ENCODE measurements at places on chromosomes 7 and 10.

DNA sequence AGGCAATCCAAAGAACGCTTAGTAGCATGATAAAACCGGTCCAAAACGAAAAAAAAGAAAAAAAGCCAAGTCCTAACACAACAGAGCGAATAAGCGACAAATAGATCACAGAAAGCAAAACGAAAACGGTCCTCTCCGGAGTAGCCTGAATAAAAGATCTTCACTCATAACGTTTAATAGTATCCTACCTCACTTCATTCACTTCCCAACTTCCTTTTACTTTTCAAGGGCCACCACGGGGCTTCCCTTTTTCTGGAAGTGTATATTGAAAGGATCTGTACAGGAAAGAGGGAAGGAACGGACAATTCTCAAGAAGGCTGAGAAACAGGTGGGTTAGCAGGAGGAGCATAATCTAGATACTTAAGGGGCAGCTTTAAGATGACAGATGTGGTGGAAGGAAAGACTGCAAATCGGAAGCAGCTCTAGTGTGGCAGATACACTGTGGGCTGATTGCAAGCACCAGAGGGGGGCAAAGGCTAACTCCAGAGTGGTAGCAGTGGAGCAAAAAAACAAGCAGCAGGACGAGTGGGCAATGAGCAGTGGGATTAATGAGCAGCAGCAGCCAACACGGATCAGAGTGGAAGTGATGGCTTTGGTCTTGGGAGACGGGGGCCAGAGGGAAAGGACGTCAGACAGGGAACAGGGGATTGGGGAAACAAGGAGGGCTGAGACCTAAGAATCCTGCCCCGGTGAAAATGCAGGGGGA is 866 bp downstream of the CNOT4 start:
- peak; percentile 49 for DNase-seq

DNA sequence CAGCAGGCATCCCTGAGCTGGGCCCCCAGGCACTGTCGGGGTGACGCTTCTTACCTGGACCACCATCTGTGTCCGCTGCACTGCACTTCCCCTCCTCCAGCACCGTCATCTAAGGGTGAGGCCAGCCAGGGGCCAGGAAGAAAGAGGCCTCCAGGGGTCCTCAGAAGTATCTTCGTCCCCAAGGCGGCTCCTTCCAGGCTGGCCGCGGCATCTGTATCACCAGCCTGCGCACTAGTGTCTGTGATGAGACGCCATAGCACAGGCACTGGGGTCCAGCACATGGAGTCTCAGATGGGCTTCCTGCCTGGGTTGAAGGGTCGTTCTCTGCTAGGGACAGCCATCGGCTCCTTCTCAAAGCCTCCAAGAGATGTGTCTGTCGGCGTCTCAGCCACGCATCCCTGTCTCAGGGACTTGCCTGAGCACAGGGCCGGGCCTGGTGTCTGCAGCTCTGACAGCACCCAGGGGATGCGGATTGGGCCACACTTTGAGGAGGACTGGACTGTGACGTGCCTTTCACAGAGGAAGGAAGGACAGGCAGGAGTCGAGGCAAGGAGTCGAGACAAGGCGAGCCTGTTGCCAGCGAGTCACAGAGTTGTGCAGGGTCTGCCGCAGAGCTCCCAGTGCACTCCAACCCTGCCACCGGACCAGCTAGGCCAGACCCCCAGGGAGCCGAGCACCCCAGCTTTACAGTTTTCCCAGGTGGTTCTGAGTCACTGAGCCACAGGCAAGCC is 101.5 kb upstream of the DIP2C start:
- DNase-seq = no peak

DNA sequence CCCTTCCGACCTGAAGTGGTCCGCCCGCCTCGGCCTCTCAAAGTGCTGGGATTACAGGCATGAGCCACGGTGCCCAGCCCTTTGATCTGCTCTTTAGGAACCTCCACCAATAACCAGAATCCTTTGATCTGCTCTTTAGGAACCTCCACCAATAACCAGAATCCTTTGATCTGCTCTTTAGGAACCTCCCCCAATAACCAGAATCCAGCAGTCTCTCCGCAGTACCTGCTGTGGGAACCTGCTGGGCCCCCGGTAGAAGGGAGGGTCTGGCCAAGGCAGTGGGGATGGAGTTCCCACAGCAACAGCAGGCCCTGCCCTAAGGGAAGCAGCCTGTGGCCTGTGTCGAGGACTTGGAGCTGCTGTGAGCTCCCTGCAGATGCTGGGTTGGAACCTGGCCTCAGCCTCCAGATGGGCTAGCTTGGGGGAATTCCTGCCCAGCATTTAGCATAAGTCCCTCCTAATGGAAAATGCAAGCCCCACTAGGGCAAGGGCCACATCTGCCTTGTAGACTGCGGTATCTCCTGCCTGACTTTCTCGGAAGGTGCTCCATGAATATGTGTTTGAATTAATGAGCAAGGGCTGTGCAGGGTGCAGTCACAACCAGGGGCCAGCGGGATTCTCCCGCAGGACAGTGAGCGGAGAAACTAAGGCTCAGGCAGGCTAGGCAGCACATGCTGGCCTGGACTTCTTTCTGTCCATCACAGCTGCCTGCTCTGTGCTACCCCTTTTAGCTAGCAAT is 165.8 kb downstream of the UBE2H start:
- DNase-seq = no peak

GRCh38 chr10:29828440-29828894 is 193.7 kb upstream of the SVIL start:
- no peak for DNase-seq

GRCh38 chr10:103666087-103666761 is 172.7 kb downstream of the NEURL1 start:
- no peak for DNase-seq

- DNase-seq = no peak
These were observed 456.8 kb upstream of the KLF6 start for GRCh38 chr10:4241724-4242345.

Data from CD4-positive, alpha-beta T cell treated with Interleukin-21 for 1 hour (primary cell).